ENCODE measurements at places on chromosomes 3 and 15.

DNA sequence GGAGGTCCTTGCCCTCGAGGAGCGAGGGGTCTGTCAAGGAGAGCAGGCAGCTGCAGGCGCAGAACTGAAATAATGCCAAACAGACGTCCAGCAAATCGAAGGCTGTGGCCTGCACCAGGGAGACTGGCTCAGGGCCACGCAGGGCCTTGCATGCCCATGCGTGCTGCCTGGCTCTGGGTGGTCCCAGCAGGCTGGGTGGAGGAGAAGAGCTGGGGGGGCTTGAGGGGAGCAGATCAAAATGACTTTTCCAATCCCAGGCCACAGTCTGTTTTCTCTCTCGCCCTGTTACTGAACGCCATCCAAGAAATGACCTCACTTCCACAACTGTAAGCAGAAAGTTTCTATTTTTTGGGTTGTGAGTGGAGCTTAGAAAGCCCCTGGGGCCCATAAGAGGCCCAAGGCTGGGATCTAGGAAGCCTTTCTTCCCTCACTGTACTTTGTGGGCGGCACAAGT lies 96.9 kb upstream of the RPL32 start:
- DNase-seq = no peak

DNA sequence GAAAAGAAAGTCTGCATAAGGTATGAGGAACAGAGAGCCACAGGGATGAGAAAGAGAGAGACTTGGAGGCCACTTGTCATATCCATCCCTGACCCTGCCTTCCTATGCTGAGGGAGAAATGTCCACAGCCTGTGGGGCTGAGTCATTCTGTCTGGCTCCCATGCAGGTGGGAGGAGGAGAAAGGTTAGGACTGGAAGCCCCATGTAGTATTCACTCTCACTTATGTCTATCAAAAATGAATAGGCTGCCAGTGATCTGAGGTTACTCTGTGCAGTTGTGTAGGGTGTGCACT lies 71.3 kb downstream of the RAB11A start:
- no peak for DNase-seq

- no peak for DNase-seq
Measured at GRCh38 chr3:127028781-127029657, 46.1 kb downstream of the PLXNA1 start.

DNA sequence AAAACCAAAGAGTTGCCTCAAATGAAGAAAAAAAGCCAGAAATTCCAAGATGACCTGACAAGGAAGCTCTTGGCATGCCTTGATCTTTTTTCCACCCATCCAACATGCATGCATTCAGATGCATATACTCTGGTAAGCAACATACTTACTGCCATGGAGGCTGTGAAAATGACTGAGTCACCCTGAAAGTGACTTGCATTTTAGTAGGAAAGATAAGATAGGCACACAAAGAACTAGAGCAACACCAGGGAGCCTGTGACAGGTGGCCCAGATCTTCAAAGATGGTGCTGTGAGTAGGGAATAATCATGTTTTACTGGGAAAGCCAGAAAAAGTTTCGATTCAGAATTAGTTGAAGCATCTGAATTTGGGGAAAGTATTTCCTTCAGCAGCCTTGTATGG lies 185.1 kb upstream of the SLCO3A1 start:
- DNase-seq = no peak

DNA sequence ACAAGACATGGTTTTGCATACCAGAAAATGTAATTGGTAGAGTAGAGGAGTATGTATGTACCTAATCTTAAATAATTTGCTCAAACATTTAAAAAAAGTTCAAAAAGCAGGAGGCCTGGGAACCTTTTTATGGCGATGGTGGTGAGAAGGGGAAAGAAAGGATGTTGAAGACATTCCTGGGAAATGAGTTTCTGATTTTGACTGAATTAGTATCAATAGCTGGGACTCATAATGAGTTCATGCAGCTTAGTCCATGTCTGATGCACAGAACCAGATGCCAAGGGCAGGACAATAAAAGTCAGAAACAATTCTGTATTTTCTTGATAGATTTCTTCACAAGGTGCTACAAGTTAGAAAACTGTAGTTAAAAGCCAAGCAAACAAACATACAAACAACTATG lies 395.3 kb downstream of the GAP43 start:
- no peak for DNase-seq

GRCh38 chr15:85520650-85521049 lies 140.2 kb downstream of the AKAP13 start:
- DNase-seq = no peak

DNA sequence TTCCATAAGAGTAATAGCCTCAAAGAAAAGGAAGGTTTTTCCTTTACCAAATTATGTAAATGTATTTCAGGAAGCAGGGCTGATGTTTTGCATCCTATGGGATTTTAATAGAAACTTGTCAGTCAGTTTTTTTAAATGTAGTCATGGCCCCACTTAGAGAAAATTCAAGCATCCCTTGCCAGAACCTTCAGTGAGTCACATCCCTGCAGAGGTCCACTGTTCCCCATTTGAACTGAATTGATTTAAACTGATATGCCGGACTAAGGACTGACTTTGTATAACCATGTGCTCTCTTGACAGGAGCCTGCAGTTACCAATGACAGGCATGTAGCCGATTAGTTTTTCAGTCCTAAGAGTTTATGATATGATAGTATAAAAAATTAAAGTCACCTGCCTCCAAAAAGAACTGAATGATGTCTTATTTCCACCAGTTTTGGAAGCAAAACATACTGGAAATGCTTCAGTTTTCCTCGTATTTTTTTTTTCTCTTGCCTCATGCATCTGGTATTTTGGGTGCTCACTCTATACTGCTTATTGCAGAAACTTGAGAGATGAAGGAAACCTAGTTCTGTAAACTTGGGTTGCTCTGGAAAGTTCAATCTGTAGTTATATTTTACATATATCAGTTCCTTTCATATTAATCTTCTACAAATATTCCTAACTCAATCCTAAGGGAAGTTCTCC lies 30.7 kb downstream of the LRTM1 start:
- DNase-seq = no peak

DNA sequence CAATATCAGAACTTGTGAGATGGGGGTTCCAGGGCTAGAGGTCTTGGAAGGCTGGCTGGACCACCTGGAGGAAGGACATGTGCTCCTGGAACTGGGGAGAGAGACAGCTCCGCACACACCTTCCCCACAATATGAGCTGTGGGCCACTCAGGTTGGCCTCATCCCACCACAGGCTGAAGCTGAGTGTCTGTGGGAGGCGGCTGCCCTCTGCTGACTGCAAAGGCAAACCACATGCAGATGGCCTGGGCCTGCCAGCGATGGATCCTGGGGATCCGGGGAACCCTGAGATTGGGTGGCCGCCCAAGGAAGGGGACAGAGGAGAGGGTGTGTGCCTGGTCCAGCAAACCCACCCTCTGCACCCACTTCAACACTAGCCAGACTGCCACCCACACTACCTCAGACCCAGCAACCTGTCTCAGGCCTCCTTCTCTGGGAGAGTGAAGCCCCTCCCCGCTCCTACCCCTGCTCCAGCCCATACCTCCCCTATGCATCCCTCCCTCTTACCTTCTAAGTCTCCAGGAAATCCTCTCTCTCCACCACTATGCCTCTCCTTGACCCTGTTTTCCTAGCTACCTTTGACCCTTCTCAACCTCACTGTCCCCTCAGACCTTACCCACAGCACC lies 44.8 kb downstream of the CYP11A1 start:
- peak; percentile 56 for DNase-seq

- DNase-seq = no peak
Measured at GRCh38 chr3:177547711-177548350, 350.5 kb upstream of the TBL1XR1 start.

GRCh38 chr3:99875581-99875928 lies 57.9 kb downstream of the CMSS1 start:
- DNase-seq = no peak

DNA sequence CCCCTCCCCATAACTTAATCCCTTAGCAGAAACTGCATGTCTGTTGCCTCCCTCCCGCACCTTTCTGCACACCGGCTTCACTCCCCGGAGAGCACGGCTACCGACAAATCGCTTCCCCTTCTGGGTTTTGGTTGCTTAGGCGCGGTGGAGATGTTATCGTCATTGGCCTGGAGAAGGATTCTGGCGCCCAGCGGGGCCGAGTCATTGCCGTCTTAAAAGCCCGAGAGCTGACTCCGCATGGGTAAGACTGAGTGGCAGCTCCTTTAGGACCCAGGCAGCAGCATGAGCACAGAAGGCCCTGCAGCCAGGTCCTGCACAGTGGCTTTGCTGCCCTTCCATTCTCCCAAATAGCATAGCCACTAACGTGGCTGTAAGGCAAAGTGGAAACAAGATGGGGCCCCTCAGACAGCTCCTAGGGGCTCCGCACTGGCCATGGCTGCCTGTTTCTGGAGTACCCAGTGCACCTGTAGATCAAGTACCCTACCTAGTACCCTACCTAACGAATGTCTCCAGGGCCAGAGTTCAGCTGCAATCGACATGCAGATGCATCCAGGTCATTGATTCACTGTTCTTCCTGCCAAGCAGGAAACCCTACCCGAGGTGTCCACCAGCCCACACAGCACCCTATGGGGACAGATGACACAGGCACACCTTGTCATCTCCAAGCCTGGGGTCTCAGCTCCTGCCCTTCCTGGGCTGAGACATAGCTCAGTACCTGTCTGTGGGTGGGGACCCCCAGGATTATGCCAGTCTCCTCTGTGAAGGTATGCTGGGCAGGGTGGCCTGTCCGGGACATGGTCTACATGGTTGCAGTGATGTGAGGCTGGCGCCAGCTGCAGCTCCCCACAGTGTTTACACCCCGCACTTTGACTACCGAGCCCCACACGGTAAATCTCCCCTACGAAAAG lies 147.6 kb downstream of the LRRK1 start:
- DNase-seq = no peak

DNA sequence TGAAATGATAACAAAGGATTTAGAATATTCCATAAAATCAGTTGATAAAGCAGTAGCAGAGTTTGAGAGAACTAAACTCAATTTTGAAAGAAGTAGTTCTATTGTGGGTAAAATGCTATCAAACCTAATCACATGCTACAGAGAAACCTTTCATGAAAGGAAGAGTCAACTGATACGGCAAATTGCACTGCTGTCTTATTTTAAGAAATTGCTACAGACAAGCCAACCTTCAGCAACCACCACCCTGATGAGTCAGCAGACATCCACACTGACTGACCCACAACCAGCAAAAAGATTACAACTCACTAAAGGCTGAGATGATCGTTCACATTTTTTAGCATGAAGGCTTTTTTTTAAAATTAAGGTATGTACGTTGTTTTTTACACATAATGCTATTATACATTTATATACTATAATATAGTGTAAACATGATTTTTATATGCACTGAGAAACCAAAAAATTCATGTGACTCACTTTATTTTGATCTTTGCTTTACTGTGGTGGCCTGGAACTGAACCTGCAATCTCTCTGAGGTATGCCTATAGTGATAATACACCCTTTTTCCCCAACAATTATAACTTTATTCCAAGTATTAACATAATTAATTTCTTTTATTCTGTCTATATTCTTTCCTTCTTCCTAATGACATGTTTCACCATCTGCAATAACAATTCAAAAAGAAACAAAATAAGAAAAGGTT lies 109.9 kb downstream of the TBC1D5 start:
- peak; percentile 8 for DNase-seq

GRCh38 chr3:139935016-139935865 lies at the start of gene CLSTN2:
TSS of gene CLSTN2 (plus strand) at chr3:139935185.
- no peak for DNase-seq

DNA sequence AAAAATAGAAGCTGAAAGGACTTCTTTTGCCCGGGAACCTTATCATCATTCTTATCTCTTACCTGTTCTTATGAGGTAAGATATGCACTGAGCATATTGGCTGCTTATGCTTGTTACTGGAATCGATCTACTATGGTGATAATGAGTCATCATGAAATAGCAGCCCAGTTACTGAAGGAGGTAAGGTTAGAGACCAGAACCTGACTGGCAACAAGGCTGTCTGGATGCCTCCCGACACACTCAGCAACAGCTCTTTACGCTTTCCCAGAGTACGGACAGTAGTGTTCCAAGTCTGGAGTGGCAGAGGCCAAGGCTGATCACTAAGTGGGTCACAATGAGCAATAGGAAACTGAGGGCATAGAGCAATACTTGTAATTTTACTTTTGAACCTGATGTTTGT lies 314.1 kb downstream of the NLGN1 start:
- DNase-seq = no peak

DNA sequence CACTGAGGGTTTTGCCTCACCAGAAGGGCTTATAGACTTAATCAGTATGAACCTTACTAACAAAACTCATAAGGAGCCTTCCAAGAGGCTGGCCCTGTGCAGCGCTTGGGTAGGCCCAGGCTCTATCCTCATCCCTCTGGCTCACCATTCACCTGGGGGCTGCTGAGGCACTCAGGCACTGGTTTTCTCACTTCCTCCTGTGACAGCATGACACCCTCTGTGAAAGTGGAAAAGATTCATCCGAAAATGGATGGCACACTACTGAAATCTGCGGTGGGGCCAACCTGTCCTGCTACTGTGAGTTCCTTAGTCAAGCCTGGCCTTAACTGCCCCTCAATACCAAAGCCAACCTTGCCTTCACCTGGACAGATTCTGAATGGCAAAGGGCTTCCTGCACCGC lies 41.3 kb downstream of the PSMD6 start:
- DNase-seq = no peak

- no peak for DNase-seq
Measured at GRCh38 chr3:39226106-39226741, 33.8 kb upstream of the XIRP1 start.

DNA sequence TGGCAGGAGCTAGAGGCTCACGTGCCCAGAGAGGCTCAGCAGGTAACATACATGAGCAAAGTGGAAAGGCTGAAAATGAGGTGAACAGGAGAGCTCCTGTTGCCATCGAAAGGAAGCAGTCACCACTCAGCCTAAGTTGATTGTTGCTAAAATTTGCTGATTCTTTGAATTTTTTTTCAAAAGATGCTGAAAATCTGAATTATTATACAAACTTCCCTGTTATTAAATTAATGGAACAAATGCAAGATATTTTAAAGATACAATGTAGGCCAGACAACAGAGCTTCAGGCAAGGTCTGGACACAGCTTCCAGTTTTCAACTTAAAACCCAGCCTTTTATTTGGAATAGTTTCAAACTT lies 151.3 kb downstream of the GHSR start:
- DNase-seq = no peak

GRCh38 chr3:114796796-114797195 lies 350.3 kb downstream of the ZBTB20 start:
- no peak for DNase-seq

GRCh38 chr3:169863458-169863899 lies 6.3 kb downstream of the LRRC31 start:
- peak; percentile 36 for DNase-seq

DNA sequence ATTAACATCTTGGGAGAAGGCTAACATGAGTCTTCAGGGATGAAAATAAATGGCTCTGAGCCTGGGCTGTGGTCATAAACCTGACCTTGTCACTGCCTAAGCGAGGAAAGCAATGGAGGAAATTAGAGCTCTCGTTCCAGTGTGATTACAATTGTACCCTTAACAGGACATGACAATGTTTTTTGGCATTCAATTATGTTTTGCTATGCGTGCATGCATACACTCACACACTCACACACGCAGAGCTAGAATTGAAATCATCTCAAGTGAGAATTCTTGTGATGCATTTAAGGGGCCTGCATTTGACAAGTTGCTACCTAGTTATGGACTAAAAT lies 24.1 kb downstream of the ZNF80 start:
- no peak for DNase-seq

- no peak for DNase-seq
Measured at GRCh38 chr3:48820612-48821324, 26.9 kb downstream of the PRKAR2A start.
